Karpas-422 (cell line): ENCODE measurements at places on chromosomes 5 and 9.
A peak's percentile ranks its signal among the peaks of the same experiment; 100 is the strongest.

DNA sequence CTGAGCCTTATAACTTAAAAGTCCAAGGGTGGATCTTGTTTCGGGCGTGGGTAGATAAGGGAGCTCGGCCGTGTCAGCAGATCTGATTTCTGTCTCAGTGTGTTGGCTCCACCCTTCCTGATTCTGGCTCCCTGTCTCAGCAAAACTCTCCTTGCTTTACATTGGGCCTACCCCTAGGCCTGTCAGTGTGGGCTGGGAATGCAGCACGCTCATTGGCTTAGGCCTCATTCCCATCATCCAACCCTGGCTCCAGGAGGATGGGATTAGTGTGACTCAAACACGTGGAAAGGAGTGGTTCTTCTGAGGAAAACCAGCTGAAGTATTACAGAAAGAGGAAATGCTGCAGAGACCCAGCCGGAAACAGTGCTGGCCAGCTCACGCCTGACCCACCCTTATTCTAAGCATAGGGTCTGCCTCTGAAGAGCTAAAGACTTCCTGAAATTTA lies 59.9 kb downstream of the ZFAND5 start:
- no peak for DNase-seq

DNA sequence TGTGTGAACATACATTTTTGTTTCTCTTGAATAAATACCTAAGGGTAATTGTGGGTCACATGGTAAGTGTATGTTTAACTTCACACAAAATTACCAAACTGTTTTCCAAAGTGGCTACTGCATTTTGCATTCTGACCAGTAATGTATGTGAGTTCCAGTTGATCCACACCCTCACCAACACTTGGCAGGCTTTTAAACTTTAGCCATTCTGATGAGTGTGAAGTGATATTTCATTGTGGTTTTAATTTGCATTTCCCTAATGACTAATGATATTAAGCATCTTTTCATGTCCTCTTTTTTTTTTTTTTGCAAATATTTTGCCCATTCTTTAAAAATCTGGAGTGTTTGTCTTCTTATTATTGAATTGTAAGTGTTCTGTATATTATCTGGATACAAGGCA lies 53.5 kb upstream of the MAST4 start:
- DNase-seq, result peak; percentile 62

DNA sequence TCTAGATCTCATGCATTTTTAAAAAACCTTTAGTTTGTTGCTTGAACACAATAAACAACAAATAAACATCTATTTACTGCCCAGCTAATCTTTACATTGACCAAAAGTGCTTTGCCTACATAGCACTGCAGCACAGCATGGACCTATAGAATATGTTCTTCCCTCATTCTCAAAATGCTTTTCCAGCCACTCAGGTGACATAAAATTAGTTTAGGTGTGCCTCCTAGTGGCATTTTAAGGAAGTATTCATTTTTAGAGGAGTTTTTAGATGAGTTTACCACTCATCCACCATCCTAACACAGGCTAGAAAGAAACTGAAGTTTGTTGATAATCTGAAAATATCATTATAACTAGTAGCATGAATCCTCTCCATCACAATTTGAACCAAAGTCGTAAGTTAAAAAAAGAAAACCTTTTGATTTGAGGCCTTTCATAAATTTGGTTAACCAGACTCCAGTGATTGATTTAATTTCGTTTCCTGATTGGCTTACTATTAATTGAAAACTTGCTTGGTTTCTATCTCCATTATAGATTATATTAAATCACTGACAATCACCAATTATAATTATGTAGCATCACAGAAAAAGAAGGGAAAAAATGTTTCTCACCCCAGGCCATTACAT lies 12.6 kb downstream of the PLGRKT start:
- DNase-seq, result peak; percentile 74

DNA sequence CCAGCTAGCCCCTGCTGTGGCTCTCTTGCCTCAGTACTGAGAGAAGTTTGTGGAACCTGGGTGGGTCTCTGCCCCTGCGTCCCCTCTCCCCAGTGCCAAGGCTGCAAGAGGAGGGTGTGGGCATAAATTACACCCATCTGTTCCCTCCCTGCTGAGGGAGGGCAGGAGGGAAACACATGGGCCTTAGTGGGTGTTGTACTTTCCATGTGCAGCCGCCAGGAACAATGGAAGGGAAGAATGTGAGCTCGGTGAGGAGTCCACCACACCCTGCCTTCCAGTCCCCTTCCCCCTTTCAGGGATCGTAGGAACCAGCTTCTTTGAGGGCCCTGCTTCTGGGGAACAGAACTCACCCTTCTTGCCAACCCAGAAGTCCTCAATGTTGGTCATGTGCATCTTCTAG lies 138.2 kb upstream of the KLF4 start:
- no peak for DNase-seq

- no peak for DNase-seq
Measured at GRCh38 chr5:149603210-149603609, 21.9 kb downstream of the ARHGEF37 start.

- no peak for DNase-seq
Measured at GRCh38 chr5:175230299-175230698, 213.7 kb downstream of the DRD1 start.
